Chondrocyte (in vitro differentiated cells): ENCODE measurements at places on chromosomes 13 and 19.

- no peak for DNase-seq
These were observed 65.9 kb downstream of the KCNRG start for GRCh38 chr13:50080911-50081678.

- no peak for DNase-seq
These were observed 3.6 kb downstream of the NACC1 start for GRCh38 chr19:13121551-13122274.

DNA sequence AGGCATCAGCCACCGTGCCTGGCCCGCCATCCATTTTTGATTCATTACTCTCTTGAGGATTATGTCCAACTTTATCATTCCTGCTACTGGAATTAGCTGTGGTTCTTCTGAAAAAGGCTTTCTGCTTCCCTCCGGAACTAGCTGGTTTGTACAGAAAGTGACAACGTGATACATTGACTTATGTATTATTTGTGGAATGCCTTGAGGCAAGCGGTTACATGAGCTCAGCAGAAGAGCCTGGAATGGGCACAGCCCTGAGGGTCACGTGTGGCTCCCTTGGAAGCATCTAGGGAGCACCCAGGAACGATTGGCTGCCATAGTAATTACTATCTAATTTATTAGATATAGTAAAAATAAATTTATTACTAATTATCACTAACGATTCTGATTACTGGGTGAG lies 14.4 kb upstream of the RETN start:
- DNase-seq = no peak

GRCh38 chr19:1360126-1360817 lies 23.4 kb upstream of the NDUFS7 start:
- no peak for DNase-seq

DNA sequence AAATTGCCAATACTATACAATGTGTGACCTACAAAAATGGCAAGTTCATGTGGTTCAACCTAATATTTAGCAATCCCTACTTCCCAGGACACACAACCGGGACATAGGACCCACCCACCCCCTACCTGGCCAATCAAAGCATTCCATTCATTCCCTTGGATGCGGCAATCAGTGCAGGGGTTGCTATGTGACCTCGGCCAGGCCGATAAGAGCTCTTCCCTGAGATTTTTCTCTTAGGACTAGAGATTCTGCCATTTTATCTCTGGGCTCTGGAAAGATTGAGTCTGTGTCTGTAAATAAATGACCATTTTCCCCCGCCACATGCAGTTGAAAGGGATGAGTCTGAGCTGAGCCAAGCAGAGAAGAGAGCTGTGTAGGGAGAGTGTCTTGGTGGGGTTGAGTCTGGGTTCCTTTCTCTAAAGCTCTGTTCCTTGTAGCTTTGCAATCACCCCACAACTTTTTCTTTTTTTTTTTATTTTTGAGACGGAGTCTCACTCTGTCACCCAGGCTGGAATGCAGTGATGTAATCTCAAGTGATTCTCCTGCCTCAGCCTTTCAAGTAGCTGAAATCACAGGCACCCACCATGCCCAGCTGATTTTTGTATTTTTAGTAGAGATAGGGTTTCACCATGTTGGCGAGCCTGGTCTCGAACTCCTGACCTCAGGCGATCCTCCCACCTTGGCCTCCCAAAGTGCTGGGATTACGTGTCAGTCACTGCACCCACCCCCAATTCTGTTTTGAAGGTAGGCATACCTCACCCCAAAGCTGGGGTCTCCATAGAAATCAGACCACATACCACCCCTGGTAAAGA lies 7.4 kb downstream of the IFNL1 start:
- no peak for DNase-seq

- DNase-seq = no peak
These were observed 420 bp downstream of the DMKN start for GRCh38 chr19:35512831-35513627.

- no peak for DNase-seq
These were observed 217.1 kb downstream of the ENOX1 start for GRCh38 chr13:43569658-43570057.

GRCh38 chr13:46032341-46032740 lies 20.2 kb downstream of the ZC3H13 start:
- DNase-seq = no peak

DNA sequence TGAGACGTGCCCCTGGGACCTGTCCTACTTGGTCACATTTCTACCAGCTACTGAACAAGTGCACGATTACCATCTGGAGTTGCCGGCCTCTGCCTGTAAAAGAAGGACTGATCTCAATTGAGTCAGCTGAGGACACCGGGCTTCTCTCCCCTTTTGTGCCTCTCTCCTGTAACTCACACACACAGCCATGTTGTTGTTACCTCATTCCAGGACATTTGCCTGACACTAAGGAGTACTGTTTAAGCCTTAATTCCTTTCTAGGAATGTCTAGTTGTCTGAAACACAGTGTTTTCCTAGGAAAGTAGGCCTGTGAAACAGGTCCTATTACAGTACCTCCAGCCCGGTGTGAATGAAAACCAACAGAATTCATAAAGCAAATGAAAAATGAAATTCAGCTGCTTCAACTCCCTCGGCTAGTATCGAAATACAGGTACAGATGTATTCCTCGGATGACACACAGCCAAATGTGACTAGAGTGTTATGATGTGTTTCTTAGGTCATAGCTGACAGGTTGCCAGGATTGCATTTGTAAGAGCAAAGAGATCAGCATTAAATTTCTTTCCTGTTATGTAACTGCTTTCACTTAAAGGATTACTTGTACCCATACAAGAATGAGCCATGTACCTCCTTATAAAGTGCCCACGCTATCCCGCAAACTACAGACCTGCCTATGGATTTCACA lies 152.0 kb upstream of the IRS2 start:
- no peak for DNase-seq

- no peak for DNase-seq
These were observed 390.1 kb downstream of the TDRD3 start for GRCh38 chr13:60787083-60787482.

DNA sequence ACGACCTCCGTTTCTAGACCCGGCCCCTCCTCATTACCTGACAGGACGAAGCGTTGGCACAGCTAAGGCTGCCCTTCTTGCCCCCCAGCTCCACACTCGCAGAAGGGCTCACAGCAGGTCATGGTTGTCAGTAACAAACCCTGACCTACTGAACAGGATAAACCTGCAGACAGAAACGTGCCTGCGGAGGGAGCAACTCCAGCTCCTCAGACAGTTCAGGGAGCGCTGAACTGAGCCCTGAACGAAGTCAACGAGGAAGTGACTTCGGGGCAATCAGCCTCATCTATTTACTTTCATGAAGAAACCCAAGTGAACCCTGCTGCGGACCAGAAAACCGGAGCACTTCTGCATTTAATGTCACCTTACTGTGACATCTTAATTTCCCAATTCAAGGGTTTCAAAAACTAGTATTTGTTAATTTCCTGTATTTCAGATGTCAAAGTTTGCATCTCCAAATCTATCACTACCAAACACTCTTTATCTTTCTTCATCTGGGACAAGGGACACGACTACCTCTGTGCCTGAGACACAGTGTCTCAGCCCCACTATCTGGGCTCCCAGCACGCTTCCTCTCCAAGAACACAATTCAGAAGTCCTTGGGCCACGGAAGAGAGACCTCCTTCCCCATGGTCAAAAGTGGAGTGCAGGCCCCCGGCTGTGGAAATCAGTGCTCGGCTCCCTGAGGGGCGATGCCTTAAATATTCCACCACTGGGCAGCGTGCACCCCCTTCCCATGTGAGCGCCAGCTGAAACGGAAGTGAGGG lies 40.2 kb downstream of the CARS2 start:
- peak; percentile 44 for DNase-seq

DNA sequence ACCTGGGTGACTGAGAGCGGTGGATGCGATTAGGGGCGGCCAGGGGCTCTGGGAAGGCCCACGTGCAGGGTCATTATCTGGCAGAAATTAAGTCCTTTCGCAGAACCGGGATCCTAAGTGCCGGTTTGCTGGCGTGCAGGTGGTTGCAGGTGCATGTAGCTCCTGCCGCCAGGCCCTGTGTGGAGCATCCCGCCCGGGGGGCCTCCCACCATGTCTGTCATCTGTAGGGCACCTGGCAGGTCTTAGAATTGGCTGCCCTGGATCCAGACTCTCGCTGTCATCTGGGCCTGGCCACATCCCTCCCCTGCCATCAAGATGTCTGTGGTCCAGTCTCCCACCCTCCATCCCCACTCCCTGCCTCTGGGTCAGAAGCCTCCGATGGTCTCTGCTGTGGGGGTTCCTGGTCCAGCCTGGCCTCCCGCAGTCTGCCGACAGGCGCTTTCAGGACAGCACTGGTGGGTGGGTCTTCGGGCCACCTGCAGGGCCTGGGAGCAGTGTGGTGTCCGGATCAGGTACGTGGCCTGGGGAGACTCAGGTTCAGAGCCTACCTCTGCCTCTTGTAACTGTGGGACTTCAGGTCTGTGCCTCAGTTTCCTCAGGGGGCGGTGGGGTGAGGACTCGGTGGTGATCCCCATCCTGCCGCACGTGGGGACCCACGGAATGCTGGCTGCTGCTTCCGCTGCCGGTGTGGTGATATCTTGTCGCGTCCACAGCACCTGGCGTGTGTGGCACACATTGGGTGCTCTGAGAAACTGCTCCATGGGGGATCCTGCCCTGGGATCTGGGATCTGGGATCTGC lies 5.4 kb downstream of the GNA11 start:
- peak; percentile 87 for DNase-seq

DNA sequence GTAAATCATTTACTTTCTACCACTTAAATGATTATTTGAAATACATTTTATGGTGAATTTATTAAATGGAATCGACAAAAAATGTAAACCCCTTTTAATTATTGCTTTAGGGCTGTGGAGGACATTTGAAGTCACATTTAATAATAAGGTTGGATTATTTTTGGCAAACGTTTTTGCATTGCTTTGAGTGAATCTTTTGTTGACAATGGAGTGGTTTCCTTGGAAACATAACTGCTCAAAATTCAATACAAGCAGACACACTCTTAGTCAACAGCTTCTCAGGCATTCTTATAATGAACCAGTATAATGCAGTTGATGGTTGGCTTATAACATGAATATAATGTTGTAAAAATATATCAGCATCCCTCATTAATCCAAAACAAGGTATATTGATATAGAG lies 104.7 kb downstream of the DCLK1 start:
- DNase-seq = no peak

- no peak for DNase-seq
These were observed 1436.9 kb downstream of the UQCRFS1 start for GRCh38 chr19:27776020-27776419.

GRCh38 chr19:10334588-10335351 lies 1.4 kb upstream of the RAVER1 start:
- no peak for DNase-seq

DNA sequence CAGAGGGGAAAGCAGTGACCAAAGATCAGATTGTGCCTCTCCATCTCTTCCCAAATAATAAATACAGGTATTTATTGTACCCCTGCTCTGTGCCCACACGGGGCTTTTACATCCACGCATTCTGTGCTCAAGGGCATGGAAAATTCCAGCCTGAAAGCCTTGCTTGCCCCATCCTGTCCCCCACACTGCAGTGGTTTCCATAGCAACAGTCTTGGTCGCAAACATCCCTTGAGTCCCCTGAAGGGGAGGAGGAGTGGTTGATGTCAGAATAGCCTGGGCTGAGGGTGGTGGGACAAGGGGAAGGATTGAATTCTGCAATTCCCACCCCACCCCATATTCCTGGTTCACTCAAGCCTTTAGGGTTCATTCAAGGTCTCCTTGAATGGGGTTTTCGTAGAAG lies 41.0 kb upstream of the USP29 start:
- DNase-seq = no peak

DNA sequence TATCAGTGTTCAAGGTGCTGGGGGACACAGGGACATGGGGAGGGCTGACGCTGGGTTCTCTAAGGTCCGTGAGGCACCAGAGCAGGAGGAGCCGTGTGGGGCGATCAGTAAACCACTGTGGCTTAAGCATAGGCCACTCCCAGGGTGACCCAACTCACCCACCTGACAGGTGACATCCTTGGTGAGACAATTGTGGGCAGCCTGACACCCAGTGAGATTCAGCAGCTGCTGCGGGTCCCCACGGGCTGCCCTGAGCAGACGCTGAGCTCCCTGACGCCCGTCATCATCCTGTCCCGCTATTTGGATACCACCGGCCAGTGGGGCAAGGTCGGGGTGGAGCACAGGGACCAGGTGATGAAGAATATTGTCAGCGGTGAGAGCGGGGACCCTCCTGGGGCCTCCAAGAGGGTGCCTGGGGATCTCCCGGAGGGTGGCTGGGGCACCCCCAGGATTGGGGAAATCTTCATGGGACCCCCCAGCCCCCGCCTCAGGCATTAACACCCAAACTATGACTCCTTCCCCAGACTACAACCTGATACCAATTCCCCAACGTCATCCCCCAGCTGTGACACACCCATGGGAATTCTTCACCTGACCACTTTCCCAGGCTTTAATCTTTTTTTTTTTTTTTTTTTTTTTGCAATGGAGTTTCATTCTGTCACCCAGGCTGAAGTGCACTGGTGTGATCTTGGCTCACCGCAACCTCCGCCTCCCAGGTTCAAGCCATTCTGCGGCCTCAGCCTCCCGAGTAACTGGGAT lies 33.3 kb upstream of the SHFL start:
- no peak for DNase-seq

- no peak for DNase-seq
These were observed 174.0 kb upstream of the LSM14A start for GRCh38 chr19:33998302-33998701.

DNA sequence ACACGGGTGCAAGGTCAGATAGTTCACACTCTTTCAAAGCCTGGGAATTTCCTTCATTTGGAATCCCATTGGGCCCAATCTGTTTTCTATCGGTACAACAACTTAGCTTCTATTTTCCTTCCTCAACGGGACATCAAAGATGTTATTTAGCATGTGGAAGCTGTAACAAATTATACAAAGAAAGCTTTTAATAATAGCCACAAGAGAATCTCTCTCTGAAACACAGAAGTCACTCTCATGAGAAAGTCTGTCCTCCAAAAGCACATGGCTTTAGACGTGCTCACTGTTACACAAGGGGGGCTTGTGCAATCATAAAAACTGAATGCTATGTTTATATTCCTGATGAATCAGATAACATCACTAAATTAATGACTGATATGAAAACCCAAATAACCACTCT lies 28.9 kb upstream of the CYSLTR2 start:
- DNase-seq = no peak

DNA sequence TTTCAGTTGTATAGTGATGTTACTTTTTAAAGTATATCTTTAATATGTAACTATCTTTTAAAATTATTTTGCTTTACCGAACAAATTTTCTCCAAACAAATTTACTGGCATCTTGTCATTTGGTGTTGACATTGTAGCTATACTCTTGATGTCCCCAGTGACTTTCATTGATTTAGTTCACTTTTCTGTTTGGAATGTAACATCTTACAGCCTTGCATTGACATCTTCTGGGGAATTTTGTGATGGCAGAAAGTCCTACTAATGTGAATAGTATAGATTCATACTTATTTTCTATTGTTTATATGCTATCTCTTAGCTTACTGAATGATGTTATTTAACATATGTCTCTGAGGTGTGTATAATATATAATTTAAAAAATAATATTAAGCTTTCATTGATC lies 800.9 kb upstream of the ATXN8OS start:
- no peak for DNase-seq

DNA sequence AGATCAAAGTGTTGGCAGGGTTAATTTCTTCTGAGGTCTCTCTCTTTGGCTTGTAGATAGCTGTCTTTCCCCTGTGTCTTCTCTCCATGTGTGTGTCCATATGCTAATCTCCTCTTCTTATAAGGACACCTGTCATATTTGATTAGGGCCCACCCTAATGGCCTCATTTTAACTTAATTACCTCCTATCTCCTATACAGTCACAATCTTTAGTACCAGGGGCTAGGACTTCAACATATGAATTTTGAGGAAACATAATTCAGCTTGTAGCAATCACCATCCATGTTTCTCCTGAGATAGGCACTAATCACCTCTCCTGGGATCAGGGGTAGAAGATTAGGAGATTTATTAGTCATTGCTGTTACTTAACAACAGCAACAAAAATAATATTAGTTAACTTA lies 196.1 kb upstream of the RXFP2 start:
- no peak for DNase-seq
